ENCODE measurements at places on chromosomes 3 and 15.
A peak's percentile ranks its signal among the peaks of the same experiment; 100 is the strongest.

GRCh38 chr3:44993471-44994205 lies 17.6 kb downstream of the EXOSC7 start:
- DNase-seq, result no peak

- no peak for DNase-seq
These were observed 103.3 kb downstream of the IL1RAP start for GRCh38 chr3:190617185-190617584.

- no peak for DNase-seq
These were observed 1.5 kb downstream of the FOXB1 start for GRCh38 chr15:60005352-60006202.

- no peak for DNase-seq
These were observed 26.0 kb downstream of the RPN1 start for GRCh38 chr3:128624526-128625138.

DNA sequence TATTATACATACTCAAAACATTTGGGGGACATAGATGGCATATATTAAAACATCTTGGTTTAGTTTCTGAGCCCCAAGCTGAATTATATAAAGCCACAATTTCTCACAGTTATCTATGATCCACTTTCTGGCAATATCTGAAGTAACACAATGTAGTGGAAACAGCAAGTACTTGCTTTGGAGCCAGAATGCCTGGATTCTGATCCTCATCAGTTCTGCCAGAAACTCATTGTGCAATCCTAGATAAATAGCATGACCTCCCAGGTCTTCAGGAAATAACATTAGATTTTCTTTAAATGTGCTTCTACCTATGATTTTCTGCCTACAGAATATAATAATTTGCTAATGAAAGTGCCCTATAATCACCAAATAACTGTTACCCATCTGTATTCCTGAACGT lies 544.9 kb downstream of the NAALADL2 start:
- no peak for DNase-seq

DNA sequence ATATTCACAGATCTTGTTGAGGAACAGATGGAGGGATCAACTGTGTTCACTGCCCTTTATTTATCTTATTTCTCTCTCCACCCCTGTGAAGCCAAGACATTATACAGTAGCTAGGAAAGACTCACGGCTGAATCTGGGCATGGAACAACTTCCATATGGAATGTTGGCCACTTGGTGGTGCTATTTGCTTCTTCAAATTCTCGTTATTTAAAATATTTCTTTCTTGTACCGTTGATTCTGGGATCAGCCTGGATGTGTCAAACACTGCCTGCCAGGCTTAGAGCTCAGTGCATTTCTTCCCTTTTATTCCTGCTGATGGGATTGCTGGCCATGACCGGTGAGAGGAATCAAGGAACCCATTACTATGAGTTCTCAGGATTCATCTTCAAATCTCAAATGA lies 17.5 kb upstream of the GASK1A start:
- peak; percentile 24 for DNase-seq

DNA sequence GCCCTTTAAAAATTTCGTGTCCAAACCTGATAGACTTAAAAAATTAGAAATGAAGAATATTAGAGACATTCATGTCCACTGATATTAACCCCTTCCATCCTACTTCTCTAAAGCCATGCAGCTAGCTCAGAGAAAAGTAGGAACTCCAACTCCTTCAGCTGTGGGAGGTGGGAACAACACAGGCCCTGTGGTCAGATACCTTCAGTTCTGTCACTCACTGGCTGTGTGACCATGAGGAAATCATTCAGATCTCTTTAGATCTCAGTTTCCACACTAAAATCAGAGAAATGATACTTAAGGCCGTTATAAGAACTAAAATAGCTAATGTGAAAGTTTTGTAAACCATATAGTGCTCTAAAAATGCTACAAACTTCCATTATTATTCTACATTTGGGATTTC lies 209.8 kb downstream of the TNIK start:
- DNase-seq, result no peak

GRCh38 chr3:56795097-56795828 lies 6.5 kb downstream of the ARHGEF3 start:
- no peak for DNase-seq

- DNase-seq, result no peak
These were observed 455.6 kb downstream of the TBL1XR1 start for GRCh38 chr3:176741664-176742047.

Measured in NCI-H510A treated with DMSO at 0.1 percent for 48 hours (cell line).